PC-9 (cell line): ENCODE measurements at places on chromosomes 16 and 17.

DNA sequence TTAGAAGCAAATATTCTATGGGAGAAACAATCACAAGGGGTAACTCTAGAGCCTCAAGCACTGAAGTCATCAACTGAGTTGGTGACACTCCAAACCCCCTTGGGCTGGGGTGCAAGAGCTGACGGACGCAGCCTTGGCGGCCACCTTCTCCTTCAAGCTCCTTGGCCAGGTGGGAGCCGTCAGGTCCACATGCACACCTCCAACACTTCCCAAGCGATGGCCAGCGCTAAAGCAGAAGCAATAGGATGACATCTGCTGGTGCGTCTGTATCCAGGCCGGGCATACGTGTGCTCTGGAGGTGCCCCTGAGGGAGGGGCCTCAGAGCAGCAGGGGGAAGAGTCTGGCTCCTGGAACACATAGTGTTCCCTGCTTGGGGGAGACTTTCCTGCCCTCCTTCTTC lies 12.2 kb upstream of the FOXJ1 start:
- no peak for DNase-seq

DNA sequence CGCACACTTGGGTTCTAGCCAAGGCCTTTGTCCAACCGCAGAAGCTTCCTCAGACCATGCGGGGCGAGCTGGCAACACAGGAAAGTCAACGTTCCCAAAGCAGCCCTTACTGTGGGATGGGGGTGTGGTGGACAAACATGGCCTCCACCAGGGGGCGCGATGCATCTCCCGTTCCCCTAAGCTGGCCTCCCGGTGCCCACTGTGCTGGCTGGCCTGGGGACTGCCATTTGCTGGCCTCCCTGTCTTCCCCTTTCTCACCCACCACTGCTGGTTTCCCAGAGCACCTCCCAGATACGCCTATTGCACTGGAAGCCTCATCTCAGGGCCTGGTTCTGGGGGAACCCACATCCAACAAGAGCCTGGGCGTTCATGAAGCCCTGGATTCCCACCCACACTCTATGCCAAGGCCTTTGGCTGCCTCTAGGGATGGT lies 145.3 kb downstream of the IRF8 start:
- DNase-seq = peak; percentile 18

GRCh38 chr17:74579900-74580299 lies 12.2 kb downstream of the CD300LD start:
- DNase-seq = no peak

GRCh38 chr16:16092925-16093627 lies 130.2 kb downstream of the ABCC6 start:
- DNase-seq = no peak

DNA sequence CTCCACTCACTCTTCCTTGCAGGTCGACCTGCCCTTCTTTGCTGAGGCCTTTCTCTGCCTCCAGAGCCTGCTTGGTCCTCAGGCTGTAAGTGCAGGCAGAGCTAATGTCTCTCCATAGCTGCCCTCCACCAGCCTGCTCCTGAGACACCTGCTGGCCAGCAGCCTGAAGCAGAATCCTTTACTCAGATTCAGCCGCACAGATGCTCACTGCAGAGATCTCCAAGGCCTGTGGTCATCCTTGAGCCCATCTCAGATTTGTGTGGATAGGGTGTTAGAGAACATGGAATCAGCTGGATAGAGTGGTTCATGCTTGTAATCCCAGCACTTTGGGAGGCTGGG lies 11.5 kb downstream of the DEXI start:
- DNase-seq = no peak

GRCh38 chr17:37737971-37738370 lies 6.9 kb downstream of the HNF1B start:
- DNase-seq = no peak

- DNase-seq = no peak
Observed at GRCh38 chr17:61570118-61570517, 20.9 kb downstream of the NACA2 start.

- DNase-seq = no peak
Observed at GRCh38 chr17:55154101-55154500, 110.7 kb upstream of the HLF start.
